ENCODE measurements at places on chromosomes 4 and X.

DNA sequence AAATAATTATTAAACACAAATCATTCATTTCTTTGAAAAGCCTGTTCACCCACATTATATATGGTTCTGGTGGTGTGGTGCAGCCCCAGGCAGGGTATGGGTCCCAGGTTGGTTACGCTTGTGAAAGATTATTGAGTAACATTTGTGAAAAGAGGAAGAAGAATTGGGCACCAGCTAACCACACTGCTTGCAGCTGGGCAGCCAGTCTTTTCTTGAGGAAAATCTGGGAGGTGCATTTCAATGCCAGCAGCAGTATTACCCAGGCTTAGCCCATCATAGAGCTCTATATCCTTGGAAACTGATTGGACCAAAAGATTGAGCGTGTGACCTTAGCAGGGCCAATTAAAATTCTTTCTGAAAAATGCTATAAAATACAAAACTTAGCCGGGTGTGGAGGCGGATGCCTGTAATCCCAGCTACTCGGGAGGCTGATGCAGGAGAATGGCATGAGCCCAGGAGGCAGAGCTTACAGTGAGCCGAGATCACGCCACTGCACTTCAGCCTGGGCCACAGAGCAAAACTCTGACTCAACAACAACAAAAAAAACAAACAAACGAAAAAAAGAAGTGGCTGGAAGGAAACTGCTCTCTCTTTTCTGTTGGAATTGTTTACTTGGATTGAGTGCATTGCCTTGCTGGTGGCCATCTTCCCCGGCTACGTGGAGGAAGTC is 9.7 kb upstream of the PLAC8 start:
- DNase-seq, result no peak

- no peak for DNase-seq
These were observed 34.9 kb downstream of the STK26 start for GRCh38 chrX:132058050-132058449.

DNA sequence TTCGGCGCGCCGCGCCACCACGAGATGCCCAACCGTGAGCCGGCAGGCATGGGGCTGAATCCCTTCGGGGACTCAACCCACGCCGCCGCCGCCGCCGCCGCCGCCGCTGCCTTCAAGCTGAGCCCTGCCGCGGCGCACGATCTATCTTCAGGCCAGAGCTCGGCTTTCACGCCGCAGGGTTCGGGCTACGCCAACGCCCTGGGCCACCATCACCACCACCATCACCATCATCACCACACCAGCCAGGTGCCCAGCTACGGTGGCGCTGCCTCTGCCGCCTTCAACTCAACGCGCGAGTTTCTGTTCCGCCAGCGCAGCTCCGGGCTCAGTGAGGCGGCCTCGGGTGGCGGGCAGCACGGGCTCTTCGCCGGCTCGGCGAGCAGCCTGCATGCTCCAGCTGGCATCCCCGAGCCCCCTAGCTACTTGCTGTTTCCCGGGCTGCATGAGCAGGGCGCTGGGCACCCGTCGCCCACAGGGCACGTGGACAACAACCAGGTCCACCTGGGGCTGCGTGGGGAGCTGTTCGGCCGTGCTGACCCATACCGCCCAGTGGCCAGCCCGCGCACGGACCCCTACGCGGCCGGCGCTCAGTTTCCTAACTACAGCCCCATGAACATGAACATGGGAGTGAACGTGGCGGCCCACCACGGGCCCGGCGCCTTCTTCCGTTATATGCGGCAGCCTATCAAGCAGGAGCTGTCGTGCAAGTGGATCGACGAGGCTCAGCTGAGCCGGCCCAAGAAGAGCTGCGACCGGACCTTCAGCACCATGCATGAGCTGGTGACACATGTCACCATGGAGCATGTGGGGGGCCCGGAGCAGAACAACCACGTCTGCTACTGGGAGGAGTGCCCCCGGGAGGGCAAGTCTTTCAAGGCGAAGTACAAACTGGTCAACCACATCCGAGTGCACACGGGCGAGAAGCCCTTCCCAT is 1.1 kb downstream of the ZIC3 start:
- peak; percentile 37 for DNase-seq

GRCh38 chrX:71244359-71245128 is 9.4 kb downstream of the ZMYM3 start:
- no peak for DNase-seq

GRCh38 chrX:19829814-19830213 is 57.6 kb downstream of the SH3KBP1 start:
- no peak for DNase-seq

- DNase-seq, result no peak
These were observed 582 bp downstream of the NAA10 start for GRCh38 chrX:153934148-153934761.

DNA sequence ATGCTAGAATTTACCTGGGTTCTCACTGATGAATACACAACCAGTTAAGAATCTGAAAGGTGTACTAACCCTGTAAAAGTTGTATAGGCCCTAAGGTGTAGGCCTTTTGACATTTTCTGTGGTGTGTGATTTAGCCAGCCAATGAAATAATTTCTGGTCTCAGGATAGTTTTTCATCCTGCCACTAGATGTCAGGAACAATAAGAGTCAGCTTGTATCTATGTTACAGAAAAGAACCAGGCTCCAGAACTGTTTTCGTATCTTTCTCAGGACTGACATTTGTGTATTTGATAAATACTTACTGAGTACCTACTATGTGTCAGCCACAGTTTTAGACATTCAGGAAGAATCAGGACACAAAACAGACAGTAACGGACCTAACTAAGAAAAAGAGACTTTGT is 673.6 kb upstream of the TENM3 start:
- peak; percentile 70 for DNase-seq

DNA sequence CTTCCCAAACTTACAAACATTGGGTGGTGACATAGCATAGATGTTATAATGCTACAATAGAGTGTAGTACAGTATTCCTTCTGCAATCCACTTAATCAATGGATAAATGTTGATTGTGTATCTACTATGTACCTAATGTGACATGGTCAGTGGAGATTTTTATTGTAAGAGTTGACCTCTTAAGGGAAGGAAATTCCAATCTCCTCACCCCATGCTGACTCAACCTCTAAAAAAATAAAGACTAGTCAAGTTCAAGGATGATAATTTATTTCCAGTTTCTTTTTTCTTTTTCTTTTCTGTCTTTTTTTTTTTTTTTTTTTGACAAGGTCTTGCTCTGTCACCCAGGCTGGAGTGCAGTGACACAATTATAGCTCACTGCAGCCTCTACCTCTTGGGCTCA is 206.5 kb upstream of the STS start:
- DNase-seq, result peak; percentile 6

- DNase-seq, result peak; percentile 58
These were observed 49.5 kb downstream of the PHEX start for GRCh38 chrX:22081475-22082092.

GRCh38 chr4:71474731-71475130 is 135.9 kb downstream of the SLC4A4 start:
- no peak for DNase-seq

- DNase-seq, result no peak
These were observed 345.9 kb downstream of the PACRGL start for GRCh38 chr4:21046141-21046540.

- no peak for DNase-seq
These were observed 4.1 kb upstream of the S100P start for GRCh38 chr4:6689506-6689960.

DNA sequence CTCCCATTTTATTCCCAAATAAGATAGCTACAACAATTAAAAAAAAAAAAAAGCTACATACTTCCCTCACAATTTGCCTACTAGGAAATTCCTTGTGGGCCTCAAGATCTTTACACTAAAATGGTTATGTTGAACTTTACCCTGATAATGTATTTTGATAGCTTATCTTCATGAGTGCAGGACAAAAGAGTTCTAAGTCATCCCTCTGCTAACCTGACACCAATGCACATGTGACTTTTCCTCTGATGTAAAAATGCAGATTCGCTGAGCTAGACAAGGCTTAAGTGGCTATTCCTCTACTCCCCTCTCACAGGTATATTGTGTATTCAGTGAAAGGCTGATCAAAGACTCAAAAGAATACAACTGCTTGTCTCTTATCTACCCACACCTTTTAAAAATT is 22.5 kb downstream of the ELF2 start:
- no peak for DNase-seq

DNA sequence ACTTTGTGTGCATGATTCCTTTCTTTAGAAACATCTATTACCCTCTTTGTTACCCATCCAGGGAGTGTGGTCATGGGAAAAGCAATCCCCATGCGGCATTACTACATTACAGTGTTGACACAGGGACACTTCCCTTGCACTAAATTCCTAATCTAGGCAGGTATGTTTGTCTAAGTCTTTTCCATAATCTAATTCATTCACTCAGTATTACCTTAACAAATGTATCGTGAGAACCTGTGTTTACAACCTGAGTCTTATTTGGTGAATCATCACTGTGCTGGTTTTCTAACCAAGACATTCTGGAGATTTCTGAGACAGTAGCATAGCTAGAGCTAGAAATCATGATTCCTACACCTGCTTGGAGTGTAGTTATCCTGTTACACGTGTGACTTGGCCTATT is 326.8 kb downstream of the BMPR1B start:
- no peak for DNase-seq

DNA sequence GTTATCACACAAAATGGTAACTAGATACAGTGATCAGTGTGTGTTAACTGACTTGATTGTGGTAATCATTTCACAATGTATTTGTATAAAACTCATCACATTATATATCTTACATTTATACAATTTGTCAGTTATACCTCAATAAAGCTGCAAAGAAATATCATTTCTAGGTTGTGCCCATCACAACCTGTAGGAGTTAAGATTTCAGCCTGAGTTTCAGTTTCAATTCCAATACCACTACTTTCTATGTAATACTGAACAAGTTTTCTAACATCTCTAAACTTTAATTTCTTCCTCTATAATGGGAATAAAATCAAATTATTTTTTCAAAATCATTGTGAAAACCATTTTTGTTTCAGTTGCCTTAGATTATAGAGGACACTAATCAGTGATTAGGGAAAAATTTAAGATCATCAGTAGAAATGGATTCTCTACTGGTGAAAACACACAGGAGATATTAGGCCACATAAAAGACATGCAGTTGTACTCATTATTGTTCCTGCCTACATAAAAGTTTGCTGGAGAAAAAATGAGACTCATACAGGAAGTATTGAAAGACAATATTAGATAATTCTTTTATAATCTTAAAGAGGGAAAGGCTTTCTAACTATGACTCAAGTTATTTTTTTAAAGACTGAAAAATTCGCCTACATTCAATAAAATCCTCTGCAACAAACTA is 18.4 kb upstream of the TBC1D1 start:
- DNase-seq, result no peak

- DNase-seq, result no peak
These were observed 75.9 kb upstream of the GAB1 start for GRCh38 chr4:143260750-143261149.

- peak; percentile 96 for DNase-seq
These were observed at the start of gene CDKL5 for GRCh38 chrX:18425199-18426003. Gene CDKL5, plus strand, starts transcription at chrX:18425608. Its CDS starts 81,489 bp downstream, at chrX:18507097.

DNA sequence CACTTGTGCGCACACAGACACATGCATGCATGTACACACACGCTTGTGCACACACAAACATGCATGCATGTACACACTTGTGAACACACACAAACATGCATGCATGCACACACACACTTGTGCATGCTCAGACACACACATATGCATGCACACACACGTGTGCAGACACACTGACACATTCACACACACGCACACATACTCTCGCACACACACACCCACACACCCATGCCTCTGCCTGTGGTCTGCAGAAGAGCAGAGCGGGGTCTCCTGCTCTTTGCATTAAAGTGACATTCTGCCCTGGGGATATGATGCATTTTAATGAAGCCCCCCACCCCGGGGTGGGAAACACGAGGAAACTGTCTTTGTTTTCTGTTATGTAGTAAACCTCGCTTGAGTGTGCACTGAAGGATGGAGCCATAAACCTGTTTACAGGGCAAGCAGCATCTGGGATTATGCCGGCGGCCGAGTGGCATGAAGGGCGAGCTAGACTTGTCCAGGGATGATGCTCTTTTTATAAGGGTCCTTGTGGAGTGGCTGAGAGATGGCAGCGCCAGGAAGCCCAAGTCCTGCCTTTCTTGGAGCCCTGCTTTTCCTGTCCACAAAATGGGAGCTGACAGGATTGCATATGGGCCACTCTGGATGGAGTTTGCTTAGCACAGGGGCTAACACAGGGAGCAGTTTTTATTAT is 17.8 kb downstream of the PSAPL1 start:
- no peak for DNase-seq

- no peak for DNase-seq
These were observed 12.6 kb downstream of the CAPN6 start for GRCh38 chrX:111257733-111258132.

DNA sequence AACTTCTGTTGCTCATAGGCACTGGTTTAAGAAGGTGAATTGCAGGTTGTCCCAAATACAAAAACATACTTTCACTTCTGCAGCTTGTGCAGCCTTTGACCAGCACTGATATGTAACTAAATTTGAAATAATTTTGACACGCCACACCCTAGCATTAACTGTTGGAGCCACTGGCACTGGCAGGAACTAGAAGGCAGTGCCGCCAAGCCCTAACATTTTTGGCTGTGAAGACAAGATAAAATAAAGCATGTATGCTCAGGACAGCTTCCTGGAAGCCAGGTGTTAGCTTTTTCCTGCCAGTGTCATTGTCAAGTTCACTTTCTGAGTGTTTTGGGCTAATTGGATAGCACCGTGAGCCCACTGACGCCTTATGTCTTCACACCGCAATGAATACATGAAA is 65.3 kb upstream of the FBXW7 start:
- DNase-seq, result no peak

DNA sequence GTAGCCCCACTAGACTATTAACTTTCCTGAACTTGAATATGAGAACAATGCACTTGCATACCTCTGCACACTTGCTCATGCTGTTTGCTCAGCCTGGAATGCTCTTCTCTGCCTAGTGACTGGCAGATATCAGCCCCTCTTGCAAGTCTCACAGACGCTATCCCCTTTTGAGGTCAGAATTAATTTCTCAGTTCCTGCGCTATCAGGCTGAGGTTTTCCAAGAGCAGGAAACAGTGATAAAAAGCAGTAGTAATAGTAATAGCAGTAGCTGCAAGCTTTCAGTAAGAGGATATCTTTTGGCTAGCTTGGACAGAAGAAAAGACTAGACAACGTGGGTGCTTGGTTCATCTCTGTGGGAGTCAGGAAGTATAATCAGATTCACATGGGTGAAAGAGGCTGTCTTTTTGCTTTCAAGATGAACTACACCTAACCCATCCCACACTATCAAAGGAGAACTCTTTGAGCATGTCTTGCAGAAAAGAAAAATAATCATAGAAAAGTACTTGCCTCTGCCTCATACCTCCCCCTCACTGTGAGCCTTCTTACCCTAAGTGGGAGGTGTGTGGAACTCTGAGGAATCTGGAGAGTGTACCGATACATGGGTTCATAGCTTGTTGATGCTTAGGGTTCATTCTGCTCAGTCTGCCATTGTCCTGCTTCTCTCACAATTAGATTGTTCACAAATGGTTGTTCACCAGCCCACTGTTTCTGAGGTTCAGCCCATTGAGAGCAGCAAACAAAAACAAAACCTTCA is 11.3 kb upstream of the DRP2 start:
- DNase-seq, result peak; percentile 41

DNA sequence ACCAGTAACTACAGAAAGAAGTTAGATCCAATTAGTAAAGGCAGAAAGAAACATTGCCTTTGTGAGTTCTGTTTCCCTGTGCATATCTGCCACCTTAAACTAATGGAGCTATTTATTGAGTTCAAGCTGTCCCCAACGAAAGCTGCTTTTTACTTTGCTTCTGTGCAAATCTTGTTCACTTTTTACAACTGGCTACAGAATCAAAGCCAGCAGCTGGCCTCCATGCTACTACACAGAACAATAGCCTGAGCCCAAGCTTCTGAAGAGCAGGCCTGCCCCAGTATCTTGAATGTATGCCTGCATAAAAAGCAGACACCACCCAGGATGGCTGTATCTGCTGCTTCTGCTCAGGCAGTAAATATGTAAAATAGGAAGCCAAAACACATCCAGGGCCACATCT is 28.1 kb downstream of the ANK2 start:
- no peak for DNase-seq
